Spinal cord (tissue), 10 donors: ENCODE measurements at places on chromosomes 2 and 18.

GRCh38 chr18:74204526-74205152 lies 56.3 kb downstream of the TIMM21 start:
- no peak for DNase-seq

DNA sequence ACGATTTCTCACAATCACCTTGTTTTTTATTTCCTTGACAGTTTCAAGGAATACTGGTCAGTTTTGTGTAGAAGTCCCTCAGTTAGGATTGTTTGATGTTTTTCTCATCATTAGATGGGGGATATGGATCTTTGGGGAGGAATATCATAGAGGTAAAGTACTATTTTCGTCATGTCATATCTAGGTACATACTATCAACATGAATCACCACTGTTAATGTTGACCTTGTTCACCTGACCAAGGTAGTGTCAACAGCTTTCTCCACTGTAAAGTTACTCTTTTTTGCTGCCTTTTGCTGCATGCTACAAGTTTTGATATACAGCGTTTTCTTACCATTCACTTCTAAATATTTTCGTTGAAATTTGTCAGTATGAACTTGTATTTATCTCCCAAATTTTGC lies 32.7 kb downstream of the NLRC4 start:
- no peak for DNase-seq

GRCh38 chr2:205407984-205408383 lies 274.3 kb upstream of the NRP2 start:
- no peak for DNase-seq

- no peak for DNase-seq
Observed at GRCh38 chr2:28509361-28509760, 13.5 kb downstream of the PLB1 start.

GRCh38 chr2:229152674-229153073 lies 118.4 kb downstream of the PID1 start:
- peak; percentile 52 for DNase-seq

DNA sequence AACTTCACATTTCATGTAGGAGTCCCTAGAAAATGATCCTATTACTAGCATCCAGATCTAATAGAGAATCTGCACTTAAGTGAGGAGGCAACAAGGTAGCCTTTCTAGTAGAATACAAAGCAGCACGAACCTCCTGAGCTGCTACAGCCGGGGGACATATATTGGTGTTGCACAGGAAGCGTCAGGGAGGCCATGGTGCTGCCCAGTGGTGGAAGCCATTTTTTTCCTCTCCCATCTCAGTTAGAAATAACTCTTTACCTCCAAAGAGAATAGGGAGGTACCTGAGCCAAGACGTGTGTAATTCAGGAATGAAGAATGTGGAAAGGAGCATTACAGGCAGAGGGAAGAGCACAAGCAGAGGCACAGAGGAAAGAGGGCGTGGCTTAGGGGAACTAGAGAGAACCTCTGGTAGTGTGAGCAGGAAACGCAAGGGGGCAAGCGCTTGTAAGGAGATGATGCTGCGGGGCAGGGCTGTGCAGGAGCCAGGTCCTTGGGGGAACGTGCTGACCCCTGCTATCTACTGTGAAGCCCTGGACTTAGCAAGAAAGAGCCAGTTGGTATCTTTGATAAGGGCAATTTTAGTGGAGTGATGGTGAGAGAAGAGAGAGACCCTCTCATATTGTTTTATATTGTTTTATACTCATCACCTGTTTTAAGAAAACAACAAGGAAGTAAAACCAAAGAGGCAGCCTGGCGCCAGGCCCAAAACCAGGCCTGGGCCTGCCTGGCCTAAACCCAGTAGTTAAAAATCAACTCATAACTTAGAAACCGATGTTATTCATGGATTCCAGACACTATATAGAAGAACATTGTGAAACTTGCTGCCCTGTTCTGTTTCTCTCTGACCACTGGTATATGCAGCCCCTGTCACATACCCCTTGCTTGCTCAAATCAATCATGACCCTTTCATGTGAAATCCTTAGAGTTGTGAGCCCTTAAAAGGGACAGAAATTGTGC lies 50.0 kb upstream of the TTC39C start:
- no peak for DNase-seq

DNA sequence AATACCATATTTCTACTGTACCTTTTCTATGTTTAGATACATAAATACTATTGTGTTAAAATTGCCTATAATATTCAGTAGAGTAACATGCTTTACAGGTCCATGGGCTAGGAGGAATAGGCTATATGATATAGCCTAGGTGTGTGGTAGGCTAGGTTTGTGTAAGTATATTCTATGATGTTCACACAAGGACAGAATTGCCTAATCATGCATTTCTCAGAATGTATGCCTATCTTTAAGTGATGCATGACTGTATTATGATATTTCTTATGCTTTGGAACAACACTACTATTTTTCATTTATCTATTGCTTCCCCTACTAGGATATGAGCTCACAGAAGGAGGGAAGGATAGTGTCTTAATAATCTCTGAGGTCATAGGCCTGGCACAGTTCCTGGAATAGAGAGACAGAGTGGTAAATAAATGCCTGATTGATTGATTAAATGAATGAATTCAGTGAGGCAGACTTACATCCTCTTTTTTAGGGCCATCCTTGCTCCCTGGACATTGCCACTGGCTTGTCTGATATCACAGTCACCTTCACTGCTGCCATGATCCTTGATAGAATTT lies 121.0 kb downstream of the MYO3B start:
- no peak for DNase-seq

- DNase-seq = no peak
Observed at GRCh38 chr18:5890331-5891183, 4.8 kb downstream of the TMEM200C start.

DNA sequence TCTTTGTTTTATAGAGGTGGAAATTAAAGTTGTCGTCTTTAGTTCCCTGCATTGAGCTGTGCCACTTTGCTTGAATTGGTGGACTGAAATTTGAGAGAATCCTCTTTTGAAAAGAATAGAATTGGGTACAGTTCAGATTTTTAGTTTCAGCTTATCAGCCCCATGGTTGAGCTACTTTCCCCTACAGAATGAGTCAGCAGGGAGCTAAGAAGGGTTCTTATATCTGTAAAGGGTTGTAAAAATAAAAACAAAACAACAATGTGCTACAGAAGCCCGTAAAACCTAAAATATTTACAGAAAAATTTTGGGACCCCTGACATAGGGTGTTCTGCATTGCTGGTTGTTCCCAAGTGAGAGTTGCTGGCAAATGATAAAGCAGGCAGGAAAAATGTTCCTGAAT lies 12.6 kb downstream of the SLC20A1 start:
- DNase-seq = no peak

- DNase-seq = no peak
Observed at GRCh38 chr2:17388798-17389197, 129.4 kb downstream of the RAD51AP2 start.

DNA sequence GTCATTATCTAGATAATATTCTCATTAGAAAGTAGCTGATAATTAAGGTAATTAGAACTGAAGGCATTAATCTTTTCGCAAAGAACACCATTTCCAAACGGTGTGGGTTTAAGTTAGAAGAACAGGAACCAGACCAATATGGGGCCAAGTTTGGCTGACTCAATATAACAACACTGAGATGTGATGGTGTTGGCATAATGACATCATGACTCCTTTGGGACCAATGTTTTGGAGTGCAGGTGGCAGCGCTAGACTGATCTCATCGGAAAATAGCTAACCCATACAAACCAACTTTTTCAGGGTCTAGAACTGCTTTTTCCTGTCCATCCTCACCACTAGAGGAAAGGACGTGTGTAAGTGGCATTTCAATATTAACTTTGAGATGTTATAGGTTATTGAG lies 1171.7 kb upstream of the ZEB2 start:
- no peak for DNase-seq

GRCh38 chr2:40036241-40036640 lies 257.2 kb upstream of the THUMPD2 start:
- no peak for DNase-seq

DNA sequence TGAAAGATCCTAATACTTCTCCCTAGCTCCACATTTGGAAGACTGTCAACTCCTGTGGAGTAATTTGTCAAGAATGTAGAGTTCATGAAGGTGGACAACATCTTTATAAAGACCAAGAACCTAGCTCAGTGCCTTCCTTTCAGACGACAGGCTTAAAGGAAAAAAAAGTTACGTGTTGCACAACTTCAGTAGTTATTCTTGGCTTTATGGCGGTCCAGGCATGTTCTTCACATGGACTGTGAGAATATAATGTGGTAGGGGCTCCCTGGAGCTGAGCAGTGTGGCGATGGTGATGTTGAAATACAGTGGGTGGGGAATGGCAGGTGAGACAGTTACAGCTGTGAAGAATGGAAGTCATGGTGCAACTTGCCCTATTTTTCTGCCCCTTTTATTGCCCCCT lies 3.9 kb downstream of the TAF1B start:
- DNase-seq = no peak
